Stimulated activated CD4-positive, alpha-beta T cell treated with anti-CD3 and anti-CD28 coated beads, TNF-alpha, amount 100 ng/mL, for 4 hours (primary cell): ENCODE measurements at places on chromosomes 4 and X.

- DNase-seq = no peak
Observed at GRCh38 chrX:12910423-12911121, 4.2 kb downstream of the TLR8 start.

DNA sequence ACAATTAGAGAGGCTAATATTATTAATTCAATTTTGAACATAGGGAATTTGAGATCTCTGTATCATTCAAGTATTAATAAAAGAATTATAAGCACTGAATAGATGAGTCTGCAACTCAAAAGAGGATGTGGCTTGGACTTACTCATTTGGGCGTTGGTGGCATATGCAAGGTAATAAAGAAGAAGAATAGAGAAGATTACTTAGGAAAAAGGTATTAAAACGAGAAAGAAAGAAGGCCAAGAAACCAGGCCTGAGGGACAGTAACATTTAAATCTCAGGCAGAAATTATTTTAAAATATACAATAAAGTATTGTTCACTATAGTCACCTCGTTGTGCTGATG is 383.0 kb upstream of the INTU start:
- no peak for DNase-seq

- no peak for DNase-seq
Observed at GRCh38 chr4:165355900-165356300, 22.9 kb upstream of the CPE start.

DNA sequence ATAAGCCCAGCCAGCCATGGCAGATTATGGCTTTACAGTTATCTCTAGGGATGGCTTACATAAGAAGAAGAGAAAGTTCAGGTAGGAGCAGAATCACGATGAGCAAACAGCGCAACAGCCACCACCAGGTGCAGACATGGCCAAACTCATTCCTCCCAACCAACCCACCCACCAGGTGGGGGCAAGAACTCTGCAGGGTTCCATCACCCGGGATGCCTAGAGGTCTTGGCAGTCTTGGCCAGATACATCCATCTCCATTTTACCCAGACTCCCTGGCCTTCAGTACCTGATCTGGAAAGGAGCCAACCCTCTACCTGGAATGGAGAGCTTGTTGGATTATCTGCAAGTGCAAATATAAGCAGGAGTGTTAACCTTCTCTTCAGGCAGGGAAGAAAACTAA is 7.5 kb downstream of the TSC22D3 start:
- DNase-seq = no peak

DNA sequence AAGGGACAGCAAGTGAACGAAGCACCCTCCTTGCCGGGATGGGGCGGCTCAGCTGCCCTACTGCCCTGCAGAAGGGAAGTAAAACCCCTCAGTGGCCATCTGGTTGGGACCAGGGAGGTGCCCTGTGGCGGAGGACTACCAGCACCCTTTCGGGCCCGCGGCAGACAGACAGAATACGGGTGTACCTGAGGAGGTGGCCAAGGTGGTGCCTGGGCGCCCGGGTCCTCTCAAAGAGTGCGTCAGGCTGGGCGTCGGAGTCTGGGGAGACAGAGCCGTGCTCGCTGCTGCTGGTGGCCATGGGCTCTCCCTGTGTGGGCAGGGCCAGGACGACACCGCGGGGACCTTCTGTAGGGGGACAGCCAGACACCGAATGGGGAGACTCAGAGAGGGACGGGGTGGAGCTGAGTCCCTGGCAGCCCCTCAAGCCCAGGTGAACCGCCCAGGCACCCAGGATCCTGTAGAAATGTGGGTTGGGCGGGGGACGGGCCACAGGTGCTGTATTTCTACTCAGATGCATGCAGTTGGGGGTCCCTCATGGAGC is 29.7 kb downstream of the PDHA1 start:
- no peak for DNase-seq
